Calu3 (cell line): ENCODE measurements at places on chromosomes 4 and X. TPM values are rescaled to one million over a fixed set of nuclear protein-coding genes. Genes with fewer than 3 reads are reported as not detected.
A peak's percentile ranks its signal among the peaks of the same experiment; 100 is the strongest.

GRCh38 chrX:46268412-46268811 lies 276.8 kb downstream of the ZNF674 start:
- H3K36me3 ChIP-seq: no peaks in the 10 kb centered on the region
- no peaks in the 10 kb centered on the region for H3K27me3 ChIP-seq
- H3K4me1 ChIP-seq: peaks cover 23% of the 10 kb centered on the region
- H3K27ac ChIP-seq: peak overlapping the region; percentile 69
- peak; percentile 51 for DNase-seq

DNA sequence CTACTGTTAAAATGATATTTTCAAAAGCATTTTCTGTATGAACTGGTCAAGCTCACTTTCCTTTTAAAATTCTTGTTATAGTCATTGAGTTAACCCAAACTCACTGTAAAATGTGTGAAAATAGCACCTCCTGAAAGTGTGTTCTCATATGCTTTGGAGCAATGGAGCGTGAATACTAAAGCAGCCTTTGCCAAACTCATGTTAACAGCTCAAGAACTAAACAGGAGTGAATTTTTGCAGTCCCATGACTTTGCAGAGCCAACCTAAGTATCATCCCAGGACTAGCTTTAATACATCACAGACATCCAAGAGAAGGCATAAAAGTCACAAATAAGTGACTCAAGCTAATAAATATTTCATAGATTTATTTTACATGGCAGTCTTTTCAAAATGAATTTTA lies 2.3 kb downstream of the AMMECR1 start:
- no peak overlapping the region for H3K27ac ChIP-seq
- no peak for DNase-seq
- H3K36me3 ChIP-seq: peaks cover 25% of the 10 kb centered on the region
- peaks cover 28% of the 10 kb centered on the region for H3K4me1 ChIP-seq
- no peaks in the 10 kb centered on the region for H3K27me3 ChIP-seq
- peak overlapping the region; percentile 97 for H3K4me3 ChIP-seq

GRCh38 chr4:140028101-140028500 lies 125.9 kb downstream of the MAML3 start:
- no peak for DNase-seq
- H3K4me1 ChIP-seq: peaks cover 13% of the 10 kb centered on the region
- H3K36me3 ChIP-seq: no peaks in the 10 kb centered on the region
- no peak overlapping the region for H3K4me3 ChIP-seq
- H3K27me3 ChIP-seq: no peaks in the 10 kb centered on the region

- no peak overlapping the region for H3K27ac ChIP-seq
- no peak overlapping the region for H3K4me3 ChIP-seq
- no peaks in the 10 kb centered on the region for H3K4me1 ChIP-seq
- no peaks in the 10 kb centered on the region for H3K36me3 ChIP-seq
- no peak for DNase-seq
Observed at GRCh38 chrX:148457279-148457678, 43.1 kb upstream of the AFF2 start.

DNA sequence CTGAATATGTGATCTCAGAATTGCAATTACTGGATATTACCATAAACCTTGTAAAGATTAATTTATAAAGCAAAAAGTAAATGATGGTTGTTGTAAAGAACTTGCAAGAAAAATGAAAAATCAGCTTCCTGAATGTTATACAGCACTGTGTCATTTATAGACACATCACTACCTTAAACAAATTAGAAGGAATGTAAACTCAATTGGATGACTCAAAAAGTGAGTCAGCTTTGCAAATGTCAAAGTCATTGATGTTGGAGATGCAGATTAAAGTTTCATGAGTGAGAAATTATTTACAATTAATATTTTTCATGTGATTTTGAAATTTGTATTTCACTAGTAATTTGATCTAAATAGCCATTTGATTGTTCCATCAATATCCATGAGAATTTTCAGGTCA lies 193.2 kb downstream of the RAPGEF2 start:
- H3K4me1 ChIP-seq: peaks cover 52% of the 10 kb centered on the region
- no peak overlapping the region for H3K27ac ChIP-seq
- DNase-seq: no peak
- no peak overlapping the region for H3K4me3 ChIP-seq
- no peaks in the 10 kb centered on the region for H3K36me3 ChIP-seq
- H3K27me3 ChIP-seq: no peaks in the 10 kb centered on the region

DNA sequence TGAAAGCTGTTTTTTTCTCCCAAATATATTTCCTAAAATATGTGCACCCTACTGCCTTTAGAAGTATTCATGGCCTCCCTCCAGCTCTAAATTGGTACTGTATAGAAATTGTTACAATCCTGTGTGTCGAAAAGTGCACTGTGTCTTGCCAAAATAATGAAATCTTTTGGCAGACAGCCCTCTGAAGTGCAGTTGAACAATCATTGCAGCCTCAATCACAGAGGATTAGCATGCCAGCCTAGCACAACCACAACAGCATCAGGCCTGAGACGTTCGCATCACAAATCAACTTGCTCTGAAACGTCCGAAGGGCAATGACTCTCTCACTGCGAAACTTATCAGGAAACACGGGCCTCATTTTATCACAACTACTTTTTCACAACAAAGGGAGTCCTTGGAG lies 99.0 kb downstream of the ANOS1 start:
- no peak overlapping the region for H3K27ac ChIP-seq
- no peaks in the 10 kb centered on the region for H3K36me3 ChIP-seq
- H3K27me3 ChIP-seq: no peaks in the 10 kb centered on the region
- DNase-seq: no peak

- no peaks in the 10 kb centered on the region for H3K36me3 ChIP-seq
- H3K27ac ChIP-seq: no peak overlapping the region
- DNase-seq: no peak
- no peaks in the 10 kb centered on the region for H3K4me1 ChIP-seq
- no peak overlapping the region for H3K4me3 ChIP-seq
Observed at GRCh38 chrX:54894159-54894558, 26.5 kb upstream of the TRO start.

- H3K27ac ChIP-seq: no peak overlapping the region
- no peak overlapping the region for H3K4me3 ChIP-seq
- no peaks in the 10 kb centered on the region for H3K27me3 ChIP-seq
Observed at GRCh38 chr4:124757126-124757525, 44.6 kb upstream of the ANKRD50 start.

DNA sequence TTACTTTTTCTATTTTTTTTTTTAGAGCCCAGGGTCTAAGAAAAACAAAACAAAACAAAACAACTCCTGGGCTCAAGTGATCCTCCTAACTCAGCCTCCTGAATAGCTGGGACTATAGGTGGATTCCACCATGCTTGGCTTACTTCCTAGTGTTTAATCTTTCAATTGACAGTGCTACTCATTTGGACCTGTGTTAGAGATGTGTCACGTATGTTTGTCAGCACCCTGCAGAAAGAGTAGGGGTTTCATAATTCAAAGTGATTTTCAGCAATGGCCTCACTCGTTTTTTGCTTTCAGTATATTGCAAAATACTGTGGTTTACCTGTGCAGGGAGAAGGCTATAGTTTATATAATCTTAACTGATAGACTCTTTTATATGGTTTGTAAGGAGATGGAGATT lies 71.6 kb upstream of the TEX13D start:
- H3K27me3 ChIP-seq: no peaks in the 10 kb centered on the region
- no peak for DNase-seq
- no peak overlapping the region for H3K27ac ChIP-seq
- H3K36me3 ChIP-seq: no peaks in the 10 kb centered on the region
- H3K4me1 ChIP-seq: no peaks in the 10 kb centered on the region
- no peak overlapping the region for H3K4me3 ChIP-seq

- H3K4me3 ChIP-seq: no peak overlapping the region
- no peaks in the 10 kb centered on the region for H3K36me3 ChIP-seq
- DNase-seq: no peak
- H3K4me1 ChIP-seq: peaks cover 11% of the 10 kb centered on the region
- H3K27me3 ChIP-seq: no peaks in the 10 kb centered on the region
Observed at GRCh38 chrX:107701493-107702121, 73.3 kb downstream of the PRPS1 start.

DNA sequence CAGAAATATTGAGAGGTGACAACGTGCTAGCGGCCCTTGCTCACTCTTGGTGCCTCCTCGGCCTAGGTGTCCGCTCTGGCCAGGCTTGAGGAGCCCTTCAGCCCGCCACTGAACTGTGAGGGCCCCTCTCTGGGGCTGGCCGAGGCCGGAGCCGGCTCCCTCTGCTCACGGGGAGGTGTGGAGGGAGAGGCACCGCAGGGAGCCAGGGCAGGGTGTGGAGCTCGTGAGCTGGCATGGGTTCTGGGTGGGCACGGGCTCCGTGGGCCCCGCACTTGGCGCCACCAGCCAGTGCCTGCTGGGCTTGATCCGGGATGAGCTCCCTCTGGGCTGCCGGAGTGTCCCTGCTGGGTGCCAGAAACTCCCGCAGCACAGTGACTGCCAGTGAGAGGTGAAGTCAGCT lies 16.0 kb upstream of the VAMP7 start:
- no peak for DNase-seq
- H3K27me3 ChIP-seq: no peaks in the 10 kb centered on the region
- no peaks in the 10 kb centered on the region for H3K36me3 ChIP-seq
- no peaks in the 10 kb centered on the region for H3K4me1 ChIP-seq

DNA sequence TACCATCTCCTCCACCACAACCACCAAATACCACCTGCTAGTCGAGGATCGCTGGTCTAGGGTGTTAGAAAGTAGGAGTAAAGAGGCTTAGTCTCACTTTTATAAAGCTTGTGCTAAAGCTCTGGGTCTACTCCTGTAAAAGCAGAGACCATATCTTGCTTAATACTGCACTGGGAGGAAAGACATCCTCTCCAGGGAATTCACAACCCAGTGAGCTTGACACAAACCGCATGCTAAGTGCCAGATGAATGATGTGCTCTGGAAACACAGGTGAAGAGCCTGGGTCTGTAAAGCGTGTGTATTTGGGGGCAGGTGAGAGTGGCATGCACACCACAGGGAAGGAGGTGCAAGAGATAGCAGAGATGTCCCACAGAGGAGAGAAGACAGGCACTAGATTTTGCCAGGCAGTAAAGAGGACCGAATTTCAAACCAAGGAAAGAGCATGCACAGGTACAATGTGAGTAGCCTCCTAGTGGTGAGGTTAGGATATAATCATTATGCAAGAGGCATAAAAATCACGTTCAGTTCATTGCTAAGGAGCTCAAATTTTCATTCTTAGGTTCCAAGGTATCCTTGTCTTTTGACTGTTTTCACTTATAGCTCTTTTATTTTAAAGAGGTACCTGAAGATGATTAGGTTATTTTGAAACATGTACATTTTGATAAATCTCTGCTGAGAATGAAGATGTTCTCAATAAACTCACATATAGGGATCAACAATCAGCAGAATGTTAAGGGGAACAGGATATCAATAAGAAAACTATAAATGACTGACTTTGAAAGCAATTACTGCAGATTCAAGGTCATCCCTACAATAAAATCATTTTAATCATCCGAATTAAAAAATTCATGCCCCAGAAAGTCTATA lies 20.7 kb downstream of the TAPT1 start:
- H3K4me1 ChIP-seq: peaks cover 16% of the 10 kb centered on the region
- no peaks in the 10 kb centered on the region for H3K27me3 ChIP-seq
- H3K36me3 ChIP-seq: peaks cover 4% of the 10 kb centered on the region

- no peak overlapping the region for H3K4me3 ChIP-seq
- peaks cover 12% of the 10 kb centered on the region for H3K4me1 ChIP-seq
- H3K36me3 ChIP-seq: no peaks in the 10 kb centered on the region
- DNase-seq: peak; percentile 49
- H3K27ac ChIP-seq: no peak overlapping the region
- H3K27me3 ChIP-seq: peaks cover 11% of the 10 kb centered on the region
Observed at GRCh38 chr4:8108261-8108660, 50.4 kb downstream of the ABLIM2 start.

GRCh38 chr4:15925830-15926229 lies 12.7 kb downstream of the FGFBP1 start:
- H3K36me3 ChIP-seq: peaks cover 16% of the 10 kb centered on the region
- peak overlapping the region; percentile 50 for H3K27ac ChIP-seq
- DNase-seq: no peak
- H3K27me3 ChIP-seq: no peaks in the 10 kb centered on the region

DNA sequence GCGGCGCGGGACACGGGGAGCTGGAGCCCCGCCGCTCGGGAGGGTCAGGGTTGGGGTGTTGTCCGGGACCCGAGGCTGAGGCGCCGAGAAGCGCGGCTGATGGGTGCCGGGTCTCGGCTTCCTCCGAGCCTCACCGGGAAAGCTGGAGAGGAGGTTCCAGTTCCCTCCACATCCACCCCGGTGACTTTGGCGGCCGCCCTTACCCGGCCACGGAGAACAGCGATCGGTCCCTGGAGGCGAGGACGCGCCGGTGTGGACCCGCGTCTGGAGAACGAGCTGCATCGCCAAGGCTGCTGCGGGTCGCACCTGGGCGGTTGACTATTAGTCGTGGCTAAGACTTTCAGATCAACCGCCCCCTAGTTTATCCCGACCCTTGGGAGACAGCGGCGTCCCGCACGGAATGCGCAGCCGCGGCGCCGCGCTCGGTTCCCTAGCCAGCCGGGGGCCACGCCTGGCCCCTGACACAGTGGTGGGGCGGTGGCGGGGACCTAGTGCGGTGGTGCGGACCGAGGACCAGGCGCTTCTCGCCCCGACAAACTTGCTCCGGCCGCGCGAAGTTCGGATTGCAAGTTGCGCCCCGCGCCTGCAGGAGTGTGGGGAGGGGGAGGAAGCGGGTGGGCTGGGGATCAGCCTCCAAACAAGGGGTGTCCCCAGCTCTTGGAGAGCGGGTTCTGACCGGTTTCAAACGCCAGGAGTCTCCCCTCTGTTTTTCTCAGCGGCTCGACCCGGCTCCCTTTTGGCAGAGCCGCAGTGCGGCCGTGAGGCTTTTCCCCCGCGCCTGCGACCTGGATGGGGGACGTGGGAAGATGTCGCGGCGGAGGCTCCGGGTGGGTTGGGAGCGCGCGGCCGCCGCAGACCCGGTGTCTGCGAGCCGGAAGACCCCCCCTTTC lies 568 bp downstream of the FHDC1 start:
- peaks cover 19% of the 10 kb centered on the region for H3K4me1 ChIP-seq
- DNase-seq: peak; percentile 23
- H3K36me3 ChIP-seq: peaks cover 23% of the 10 kb centered on the region

GRCh38 chr4:32396507-32397070 lies 1676.4 kb downstream of the PCDH7 start:
- H3K4me3 ChIP-seq: no peak overlapping the region
- DNase-seq: no peak
- H3K27ac ChIP-seq: no peak overlapping the region
- H3K36me3 ChIP-seq: no peaks in the 10 kb centered on the region
- H3K4me1 ChIP-seq: no peaks in the 10 kb centered on the region

SPANXN4 gene
- total RNA-seq: not detected in 2 replicates

TMPRSS11F gene
- total RNA-seq: not detected in 2 replicates

COL4A6 gene
- 0.15 and 0.31 TPM in 2 replicates for total RNA-seq

SSX3 gene
- not detected in 2 replicates for total RNA-seq

DCAF12L1 gene
- not detected in 2 replicates for total RNA-seq

TBC1D8B gene
- 14.9 and 15.3 TPM in 2 replicates for total RNA-seq

TMEM31 gene
- not detected in 2 replicates for total RNA-seq

HPGD gene
- total RNA-seq: 4.0 and 4.5 TPM in 2 replicates

LDB2 gene
- not detected in 2 replicates for total RNA-seq
